ENCODE measurements at places on chromosomes 2 and 18.

- DNase-seq: no peak
Measured at GRCh38 chr2:99356853-99357252, 19.7 kb downstream of the EIF5B start.

- no peak for DNase-seq
Measured at GRCh38 chr18:70634576-70635147, 345.8 kb downstream of the SOCS6 start.

GRCh38 chr2:50879457-50879856 is 152.5 kb downstream of the NRXN1 start:
- no peak for DNase-seq

DNA sequence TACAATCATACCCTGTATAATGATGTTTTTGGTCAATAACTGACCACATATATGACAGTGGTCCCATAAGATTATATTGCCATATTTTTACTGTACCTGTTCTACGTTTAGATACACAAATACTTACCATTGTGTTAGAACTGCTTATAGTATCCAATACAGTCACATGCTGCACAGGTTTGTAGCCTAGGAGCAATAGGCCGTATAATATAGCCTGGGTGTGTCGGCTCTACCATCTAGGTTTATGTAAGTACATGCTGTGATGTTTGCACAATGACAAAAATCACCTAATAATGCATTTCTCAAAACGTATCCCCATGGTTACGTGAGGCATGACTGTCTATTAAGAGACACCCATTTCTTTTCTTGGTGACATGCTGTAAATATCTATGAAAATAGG is 55.0 kb upstream of the APCDD1 start:
- DNase-seq: no peak

DNA sequence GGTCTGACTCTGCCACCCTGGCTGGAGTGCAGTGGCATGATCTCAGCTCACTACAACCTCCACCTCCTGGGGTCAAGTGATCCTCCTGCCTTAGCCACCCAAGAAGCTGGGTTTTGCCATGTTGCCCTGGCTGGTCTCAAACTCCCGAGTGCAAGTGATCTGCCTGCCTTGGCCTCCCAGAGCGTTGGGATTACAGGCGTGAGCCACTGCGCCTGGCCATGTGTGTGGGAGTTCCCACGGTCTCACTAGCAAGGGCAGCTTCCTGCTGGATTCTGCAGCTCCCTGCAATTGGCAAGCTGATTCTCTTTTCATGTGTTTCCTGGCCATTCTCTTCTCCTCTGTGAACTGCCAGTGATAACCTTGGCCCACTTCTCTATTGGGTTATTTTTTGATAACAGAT is 84.0 kb downstream of the USP40 start:
- no peak for DNase-seq

DNA sequence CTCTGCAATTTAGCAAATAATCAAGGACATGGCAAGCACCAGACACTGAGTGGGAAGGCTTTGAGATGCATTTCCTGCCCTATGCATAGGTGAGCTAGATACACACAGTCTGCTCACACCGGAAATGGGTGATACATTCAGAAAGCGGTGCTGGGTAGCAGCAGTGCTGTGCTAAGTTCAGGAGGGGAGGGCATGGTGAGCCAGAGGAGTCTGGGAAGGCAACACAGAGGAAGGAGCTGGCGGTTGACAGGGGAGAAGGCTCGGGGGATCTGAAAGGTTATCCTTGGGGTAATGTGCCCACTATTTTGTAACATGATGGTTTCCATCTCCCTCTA is 57.4 kb upstream of the EPAS1 start:
- no peak for DNase-seq

- no peak for DNase-seq
Measured at GRCh38 chr2:42339191-42339912, 21.7 kb downstream of the COX7A2L start.

DNA sequence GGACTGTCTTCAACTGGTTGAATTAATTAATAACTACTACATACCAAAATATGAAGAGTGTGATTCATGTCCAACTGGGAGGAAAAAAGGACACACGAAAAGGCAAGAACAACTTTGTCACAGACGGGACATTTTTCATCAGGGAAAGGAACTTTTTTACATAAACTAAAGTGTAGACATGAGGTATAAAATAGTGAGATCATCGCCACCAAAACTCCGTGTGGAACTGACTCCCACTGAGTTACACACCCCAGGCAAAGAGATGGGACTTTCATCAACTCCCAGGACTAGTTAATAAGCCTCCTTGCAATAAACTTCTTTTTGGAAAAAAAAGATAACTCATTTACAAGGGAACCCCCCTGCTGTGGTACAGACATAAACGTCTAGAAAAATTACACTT is 12.9 kb upstream of the NMI start:
- no peak for DNase-seq

GRCh38 chr2:53315149-53315548 is 452.5 kb upstream of the CHAC2 start:
- DNase-seq: no peak

DNA sequence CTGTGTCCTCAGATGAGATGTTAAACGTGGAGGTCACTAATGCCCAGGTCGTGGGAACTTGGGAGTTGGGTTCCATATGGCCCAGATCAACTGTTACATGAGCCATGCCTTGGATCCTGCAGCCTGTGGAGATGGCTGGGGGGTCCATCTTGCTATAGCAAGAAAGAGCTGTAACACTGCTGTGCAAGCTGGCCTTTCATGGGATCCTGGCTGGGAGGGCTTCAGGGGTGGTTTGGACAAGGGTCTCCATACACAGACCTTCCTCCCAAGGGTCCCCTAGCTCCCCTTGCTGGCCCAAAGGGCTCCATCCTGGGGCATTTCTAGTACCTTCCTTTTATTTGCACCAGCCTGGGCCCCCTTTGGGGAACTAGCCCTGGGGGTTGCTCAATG is 337.7 kb downstream of the DYSF start:
- DNase-seq: no peak

GRCh38 chr2:42708179-42708578 is 55.8 kb downstream of the OXER1 start:
- no peak for DNase-seq

DNA sequence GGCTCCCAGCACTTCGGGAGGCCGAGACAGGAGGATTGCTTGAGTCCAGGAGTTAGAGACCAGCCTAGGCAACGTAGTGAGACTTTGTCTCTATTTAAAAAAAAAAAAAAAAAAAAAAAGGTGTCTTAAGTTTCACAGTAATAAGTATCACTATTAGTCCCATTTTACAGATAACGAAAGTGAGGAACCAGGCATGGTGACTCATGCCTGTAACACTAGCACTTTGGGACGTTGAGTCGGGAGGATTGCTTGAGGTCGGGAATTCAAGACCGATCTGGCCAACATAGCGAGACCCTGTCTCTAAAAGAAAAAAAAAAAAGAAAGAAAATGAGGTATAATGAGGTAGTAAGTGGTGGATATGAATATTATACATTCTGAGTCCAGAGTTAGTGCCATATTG is 2.5 kb downstream of the KCNJ13 start:
- no peak for DNase-seq

- no peak for DNase-seq
Measured at GRCh38 chr2:184824597-184824996, 226.3 kb downstream of the ZNF804A start.

DNA sequence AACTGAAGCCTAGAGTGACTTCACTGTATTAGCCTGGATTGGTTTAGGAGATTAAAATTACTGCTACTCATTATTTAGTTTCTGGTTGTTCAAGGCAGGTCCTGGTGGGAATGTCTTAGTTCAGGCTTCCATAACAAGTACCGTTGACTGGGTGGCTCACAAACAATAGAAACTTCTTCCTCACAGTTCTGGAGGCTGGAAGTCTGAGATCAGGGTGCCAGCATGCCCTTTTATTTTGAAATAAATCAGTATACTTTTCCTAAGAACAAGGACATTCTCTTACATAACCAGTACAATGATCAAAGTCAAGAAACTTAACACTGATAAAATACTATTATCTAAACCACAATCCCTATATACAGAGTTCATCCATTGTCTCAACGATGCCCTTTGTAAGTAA is 4.0 kb upstream of the DAW1 start:
- no peak for DNase-seq

DNA sequence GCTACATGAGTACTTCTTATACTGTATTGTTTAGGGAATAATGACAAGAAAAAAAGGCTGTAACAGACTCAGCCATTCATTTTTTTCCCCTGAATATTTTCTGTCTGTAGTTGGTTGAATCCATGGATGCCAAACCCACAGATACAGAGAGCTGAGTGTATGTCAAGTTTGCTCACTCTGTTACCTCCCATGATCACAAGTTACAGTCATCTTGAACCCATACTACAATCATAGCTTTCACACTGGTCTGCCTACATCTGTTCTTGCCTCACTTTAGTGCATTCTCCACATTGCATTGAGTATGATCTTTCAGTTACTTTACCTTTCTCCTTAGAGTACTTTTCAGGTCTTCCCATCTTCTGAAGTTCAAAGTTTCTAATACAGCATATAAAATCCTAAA is 94.0 kb downstream of the BIRC6 start:
- DNase-seq: no peak

DNA sequence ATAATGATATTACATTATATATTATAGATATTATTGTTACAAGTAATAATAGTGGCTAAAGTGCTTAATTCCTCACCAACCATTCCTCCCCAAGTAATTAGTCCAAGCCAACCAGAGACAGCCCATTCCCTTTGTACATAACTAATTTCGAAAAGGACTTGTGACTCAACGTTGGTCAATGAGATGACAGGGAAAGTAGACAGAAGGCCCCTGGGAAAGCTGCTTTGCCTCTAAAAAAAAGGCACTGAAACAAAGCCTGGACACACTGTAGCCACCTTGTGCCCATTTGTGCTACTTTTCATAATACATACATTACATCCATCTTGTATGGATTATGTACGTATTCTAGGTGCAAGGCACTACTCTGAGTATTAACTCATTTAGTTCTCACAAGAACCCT is 28.8 kb downstream of the COLEC12 start:
- DNase-seq: no peak

- DNase-seq: no peak
Measured at GRCh38 chr2:1518867-1519530, 105.7 kb downstream of the TPO start.

DNA sequence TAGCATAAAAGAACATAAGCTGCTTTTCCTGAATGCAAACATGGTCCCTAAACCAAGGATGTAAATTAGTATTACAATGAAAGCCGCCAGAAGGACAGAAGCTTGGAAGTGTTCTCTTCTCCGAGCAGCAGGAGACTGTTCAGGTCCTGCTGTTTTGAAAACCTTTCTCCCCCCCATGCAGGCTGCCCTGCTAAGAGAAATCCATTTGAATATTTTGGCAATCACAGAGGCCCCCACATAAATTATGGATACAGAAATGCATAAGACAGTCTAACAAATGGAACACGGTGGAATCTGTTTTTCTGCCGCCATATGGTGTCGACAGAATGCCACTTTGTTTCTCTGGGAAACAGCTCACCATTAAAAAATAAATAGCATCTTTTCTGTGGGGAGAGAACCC is 600.4 kb upstream of the KLHL29 start:
- no peak for DNase-seq

DNA sequence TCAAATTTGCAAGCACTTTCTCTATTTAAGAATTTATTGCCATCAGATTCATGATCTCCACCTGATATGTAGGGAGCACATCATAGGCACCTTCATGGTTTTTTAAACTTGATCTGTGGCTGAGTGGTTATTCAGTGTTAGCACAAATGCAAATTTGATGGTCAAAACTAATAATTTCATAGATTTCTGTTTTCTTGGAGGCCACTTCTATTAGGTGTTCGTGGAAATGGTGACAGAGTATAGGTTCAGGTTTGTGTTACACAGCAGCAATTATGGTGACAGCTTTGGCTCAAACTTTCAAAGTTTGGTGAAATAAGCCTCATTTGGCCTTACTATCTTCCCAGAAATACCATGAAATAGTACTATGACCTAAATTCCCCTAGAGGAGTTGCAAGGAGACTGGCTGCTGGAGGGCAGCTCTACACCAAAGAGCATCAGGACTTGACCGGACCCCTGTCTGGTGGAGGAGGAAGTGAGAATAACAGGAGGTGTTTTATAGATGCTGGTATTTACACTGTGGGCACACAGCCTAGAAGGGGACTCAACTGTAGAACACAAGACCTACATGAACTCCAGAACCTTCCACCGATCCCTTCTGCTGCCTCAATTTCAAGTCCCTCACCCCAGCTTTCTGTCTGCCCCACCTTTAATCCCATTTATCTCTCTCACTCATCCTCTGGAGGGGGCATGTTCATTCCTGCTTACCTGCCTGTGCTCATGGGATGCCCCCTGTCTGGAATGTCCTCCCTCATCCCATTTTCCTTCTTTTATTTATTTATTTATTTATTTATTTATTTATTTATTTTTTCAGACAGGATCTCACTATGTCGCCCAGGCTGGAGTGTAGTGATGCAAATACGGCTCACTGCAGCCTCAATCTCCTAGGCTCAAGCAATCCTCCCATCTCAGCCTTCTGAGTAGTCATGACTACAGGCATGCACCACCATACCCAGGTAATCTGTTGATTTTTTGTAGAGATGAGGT is 132.9 kb upstream of the SIX2 start:
- no peak for DNase-seq
